ENCODE measurements at places on chromosomes 2 and 18.

DNA sequence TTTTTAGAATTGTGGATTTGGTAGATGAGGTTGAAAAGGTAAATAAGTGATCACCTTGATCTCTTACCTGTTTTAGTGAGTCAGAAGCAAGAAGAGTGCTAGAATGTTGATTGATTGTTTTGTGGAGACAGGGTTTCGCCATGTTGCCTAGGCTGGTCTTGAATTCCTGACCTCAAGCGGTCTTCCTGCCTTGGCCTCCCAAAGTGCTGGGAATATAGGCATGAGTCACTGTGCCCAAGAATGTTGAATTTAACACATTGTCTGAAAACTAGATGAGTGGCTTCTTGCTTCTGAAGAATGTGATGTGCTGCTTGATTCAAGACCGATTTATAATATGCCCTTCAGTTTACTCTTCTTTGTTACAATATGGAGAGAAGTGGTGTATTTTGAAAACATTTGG, 121.3 kb downstream of the FMNL2 start:
- no peak for DNase-seq

GRCh38 chr2:101614127-101614759, 83.3 kb upstream of the MAP4K4 start:
- no peak for DNase-seq

DNA sequence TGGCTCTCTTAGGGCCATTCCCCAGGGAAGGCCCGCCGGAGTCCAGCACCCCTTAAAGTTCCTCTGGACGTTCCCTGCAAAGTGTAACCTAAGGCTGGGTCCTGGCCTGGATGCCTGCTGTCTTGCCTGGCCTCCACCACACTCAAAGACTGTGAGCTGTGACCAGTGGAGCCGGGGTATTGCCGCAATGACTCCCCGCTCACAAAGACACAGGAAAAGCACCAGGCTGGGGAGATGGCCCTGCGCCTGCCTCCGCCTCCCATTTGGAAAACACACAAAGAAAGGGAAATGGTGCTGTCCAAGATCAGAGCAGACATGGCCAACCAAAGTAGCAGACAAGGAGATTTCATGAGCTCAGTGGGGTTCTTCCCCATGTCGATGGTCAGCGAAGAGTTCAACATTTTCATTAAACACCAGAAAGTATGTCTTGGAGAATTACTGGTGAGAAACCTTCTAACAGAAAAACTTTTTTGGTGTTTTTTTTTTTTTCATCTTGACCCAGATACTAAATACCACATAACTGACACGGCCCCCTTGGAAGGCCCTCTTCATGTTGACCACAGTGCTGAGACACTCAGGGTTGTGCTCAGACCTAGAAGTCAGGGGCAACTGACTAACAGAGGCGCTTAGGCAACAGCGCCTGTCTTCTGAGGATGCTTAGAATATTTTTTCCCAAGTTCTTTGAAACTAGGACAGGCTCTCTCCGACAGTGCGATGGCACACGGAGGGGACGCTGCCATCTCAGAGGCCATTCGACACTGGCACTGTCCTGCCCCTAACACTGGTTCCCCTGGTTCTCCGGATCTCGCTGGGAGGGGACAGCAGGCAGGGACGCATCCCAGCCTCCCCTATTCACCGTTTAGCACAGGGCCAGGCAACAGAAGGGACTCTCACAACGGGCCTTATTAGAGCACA, 226.4 kb upstream of the ID2 start:
- no peak for DNase-seq

- no peak for DNase-seq
Measured at GRCh38 chr2:229815858-229816257, 101.5 kb upstream of the DNER start.

DNA sequence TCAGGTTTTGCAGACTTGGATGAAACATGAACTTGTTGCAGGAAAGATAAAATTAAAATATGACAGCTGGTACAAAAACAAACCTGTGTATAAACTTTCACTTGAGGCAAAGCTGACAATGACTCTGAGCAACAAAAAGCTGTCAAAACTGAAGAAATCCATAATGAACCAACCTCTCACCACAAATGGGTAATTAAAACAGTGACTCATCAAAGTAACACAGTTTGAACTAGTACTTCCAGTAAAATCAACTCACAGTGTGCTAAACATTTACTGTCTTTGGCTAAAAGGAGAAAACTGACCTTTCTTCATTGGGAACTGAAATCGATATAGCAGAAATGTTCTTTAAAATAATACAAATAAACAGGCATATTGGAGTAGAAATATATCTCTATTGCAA, 209.7 kb downstream of the WDPCP start:
- no peak for DNase-seq

- no peak for DNase-seq
Measured at GRCh38 chr18:68713131-68713530, 1.8 kb downstream of the TMX3 start.

GRCh38 chr2:36675579-36676282, 20.8 kb upstream of the VIT start:
- DNase-seq: no peak

- no peak for DNase-seq
Measured at GRCh38 chr2:128325611-128326181, 7.0 kb upstream of the HS6ST1 start.

DNA sequence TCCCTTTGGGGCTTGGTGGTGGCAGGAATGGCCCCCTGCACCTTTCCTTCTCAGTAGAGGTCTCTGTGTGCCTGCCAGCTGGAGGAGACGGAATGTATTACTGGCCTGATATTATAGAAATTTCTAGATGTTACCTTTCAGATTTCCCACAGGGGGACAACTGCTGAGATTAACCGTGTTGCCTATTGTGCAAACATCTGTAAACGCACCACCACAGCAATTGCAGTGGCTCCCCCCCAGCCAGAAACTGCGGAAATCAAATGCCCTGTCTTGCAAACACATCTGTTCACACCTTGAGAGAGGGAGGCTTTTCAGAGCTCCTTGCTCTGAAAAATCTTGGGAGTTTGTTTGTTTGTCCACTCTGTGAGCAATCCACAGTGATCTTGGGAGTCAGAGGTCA, 270.0 kb upstream of the RAB12 start:
- no peak for DNase-seq

DNA sequence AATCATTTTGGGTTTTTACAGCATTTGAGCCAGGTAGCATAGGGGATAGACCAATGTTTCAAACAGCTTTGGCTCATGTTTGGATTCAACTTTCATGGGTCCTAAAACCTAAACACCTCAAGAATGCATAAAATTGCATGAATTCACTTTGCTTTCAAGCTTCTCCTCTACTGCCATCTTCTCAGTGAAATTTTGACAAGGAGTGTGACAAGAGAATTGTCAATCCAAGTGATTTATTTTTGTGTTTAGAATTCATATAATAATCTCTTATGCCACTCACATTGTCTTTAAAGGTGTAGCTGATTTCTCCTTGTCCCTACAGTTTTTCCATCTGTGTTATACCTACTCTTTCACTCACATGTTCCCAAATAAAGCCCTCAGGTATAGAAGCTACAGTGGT, 264.8 kb upstream of the RND3 start:
- no peak for DNase-seq

- no peak for DNase-seq
Measured at GRCh38 chr2:23495661-23496114, 110.7 kb downstream of the KLHL29 start.

DNA sequence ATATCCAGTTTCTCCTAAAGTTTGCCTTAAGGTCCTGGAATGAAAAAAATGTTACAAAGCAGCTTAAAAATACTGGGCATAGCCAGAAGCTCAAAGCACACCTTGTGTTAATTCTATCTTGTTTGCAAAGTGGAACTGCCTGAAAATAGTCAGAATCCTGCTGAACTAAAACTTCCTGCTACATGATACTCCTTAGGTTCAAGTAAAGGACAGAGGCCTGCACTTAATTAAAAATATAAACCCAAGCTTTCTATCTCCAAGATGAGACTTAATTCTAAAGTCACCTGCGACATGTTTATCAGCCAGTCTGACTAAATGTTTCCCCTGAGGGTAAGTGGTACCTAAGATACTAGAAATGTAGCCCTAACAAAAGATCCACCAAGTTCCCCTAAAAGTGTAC, 103.4 kb downstream of the CHST9 start:
- DNase-seq: no peak

DNA sequence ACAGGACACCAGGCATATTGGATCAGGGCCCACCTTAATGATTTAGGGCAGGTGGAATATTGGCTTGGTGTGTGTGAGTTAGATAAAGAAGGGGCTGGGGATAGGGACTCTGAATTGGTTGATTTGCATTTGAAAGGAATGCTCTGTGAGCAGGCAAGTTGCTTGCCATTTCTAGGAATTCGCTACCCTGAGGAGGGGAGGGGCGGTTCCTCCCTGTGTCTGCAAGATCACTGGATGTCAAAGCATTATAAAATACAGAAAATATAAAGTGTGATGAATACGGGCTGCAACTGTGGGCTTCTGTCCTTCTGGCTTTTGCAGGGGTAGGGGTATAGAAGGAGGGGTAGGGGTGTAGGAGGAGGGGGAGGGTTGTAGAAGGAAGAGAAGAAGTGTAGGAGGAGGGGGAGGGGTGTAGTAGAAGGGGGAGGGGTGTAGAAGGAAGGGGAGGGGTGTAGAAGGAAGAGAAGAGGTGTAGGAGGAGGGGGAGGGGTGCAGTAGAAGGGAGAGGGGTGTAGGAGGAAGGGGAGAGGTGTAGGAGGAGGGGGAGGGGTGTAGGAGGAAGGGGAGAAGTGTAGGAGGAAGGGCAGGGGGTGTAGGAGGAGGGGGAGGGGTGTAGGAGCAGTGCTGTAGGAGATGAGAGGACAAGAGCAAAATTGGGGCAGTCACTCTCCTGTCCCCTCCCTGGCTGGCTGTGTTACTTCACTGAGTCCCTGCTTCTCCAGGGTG, 238.0 kb upstream of the COPS8 start:
- DNase-seq: no peak

- peak; percentile 33 for DNase-seq
Measured at GRCh38 chr18:45775241-45775676, 50.2 kb upstream of the SIGLEC15 start.

GRCh38 chr2:148720501-148721001, 76.0 kb downstream of the EPC2 start:
- no peak for DNase-seq

DNA sequence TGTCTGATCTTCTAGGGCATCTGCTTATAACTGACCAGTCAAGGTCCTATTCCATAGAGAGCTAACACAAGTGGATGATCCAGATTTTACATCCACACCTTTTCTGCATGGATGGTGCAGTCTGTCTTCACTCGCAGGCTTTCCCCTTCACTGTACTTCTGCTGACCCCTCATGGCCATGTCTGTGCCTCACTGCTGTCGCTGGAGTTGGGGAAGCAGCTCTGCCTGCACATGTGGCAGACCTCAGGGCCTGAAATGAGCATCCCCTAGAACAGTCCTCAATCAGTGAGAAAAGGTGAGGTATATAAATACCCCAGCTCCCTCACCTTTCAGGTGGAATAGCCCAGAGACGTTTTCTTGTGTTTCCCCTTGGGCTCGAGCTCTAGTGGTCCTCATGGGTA, 233.8 kb downstream of the ANKRD36B start:
- DNase-seq: no peak

GRCh38 chr18:46680784-46681695, 24.0 kb upstream of the LOXHD1 start:
- no peak for DNase-seq

- DNase-seq: no peak
Measured at GRCh38 chr18:75455249-75456198, 28.0 kb upstream of the SMIM21 start.
